ENCODE measurements at places on chromosomes 12 and 14. TPM values are rescaled to one million over a fixed set of nuclear protein-coding genes. Genes with fewer than 3 reads are reported as not detected.

DNA sequence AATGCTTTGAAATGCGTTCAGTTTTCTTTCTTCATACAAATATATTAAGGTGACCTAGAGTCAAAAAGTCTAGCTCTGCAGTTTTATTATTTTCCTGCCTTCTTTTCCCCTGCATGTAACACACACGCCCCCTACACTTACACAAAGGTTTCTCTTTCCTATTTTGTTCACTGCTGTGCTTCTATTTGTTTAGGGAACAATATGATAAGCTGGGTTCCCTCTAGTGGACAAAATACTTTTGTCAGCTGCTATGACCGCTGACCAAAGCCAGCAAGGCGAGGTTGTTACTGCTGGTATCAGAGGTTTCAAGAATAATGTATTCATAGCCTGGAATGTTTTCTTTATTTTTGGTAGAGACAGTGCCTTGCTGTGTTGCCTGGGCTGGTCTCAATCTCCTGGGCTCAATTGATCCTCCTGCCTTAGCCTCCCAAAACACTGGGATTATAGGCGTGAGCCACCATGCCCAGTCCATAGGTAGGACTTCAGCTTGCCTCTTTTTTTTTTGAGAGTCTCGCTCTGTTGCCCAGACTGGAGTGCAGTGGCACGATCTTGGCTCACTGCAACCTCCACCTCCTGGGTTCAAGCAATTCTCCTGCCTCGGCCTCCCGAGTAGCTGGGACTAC is 33.4 kb downstream of the FNTB start:
- no peak for DNase-seq

GRCh38 chr14:44700184-44700583 is 193.1 kb upstream of the FSCB start:
- no peak for DNase-seq

KLRG1 gene
- total RNA-seq = 4.1 TPM

DNA sequence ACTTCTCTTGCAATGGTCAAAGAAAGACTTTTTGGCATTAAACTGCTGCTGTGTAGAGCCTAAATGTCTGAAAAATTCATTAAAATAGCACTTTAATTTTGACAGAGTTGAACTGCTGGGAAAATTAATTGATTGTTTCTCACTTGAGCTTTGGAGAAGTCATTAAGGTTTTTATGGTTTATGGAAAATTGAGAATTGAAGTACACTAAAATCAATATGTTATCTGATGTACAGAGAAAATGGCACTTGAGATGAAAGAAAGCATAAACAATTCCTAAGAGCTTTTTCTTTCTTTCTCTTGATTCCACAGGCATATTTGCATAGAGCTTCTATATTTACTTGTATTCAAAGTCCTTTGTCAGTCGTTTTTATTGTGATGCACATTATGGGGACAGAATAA is 188.5 kb upstream of the CAND1 start:
- DNase-seq = no peak

GRCh38 chr14:53510281-53510912 is 357.3 kb upstream of the DDHD1 start:
- no peak for DNase-seq

TDRD9 gene
- 8.2 TPM for total RNA-seq

DNA sequence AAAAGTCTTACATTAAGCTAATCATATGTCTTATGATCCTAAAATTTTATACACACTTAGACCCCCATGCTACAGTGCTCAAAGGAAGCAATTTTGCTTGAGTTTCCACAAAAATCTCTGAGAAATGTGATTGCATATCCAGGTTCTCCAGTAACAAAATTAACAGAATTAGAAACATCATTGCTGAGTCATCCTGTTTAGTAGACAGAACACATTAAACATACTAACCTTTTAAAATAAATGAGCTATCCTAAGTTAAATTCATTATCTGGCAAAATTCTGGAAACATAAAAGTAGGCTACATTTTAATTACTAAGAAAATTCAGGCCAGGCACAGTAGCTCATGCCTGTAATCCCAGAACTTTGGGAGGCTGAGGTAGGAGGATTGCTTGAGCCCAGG is 94.7 kb downstream of the DENND5B start:
- DNase-seq = no peak

- no peak for DNase-seq
Measured at GRCh38 chr12:21580748-21581516, 23.7 kb downstream of the GYS2 start.

- DNase-seq = no peak
Measured at GRCh38 chr12:131287938-131288764, 334.4 kb downstream of the ADGRD1 start.

DNA sequence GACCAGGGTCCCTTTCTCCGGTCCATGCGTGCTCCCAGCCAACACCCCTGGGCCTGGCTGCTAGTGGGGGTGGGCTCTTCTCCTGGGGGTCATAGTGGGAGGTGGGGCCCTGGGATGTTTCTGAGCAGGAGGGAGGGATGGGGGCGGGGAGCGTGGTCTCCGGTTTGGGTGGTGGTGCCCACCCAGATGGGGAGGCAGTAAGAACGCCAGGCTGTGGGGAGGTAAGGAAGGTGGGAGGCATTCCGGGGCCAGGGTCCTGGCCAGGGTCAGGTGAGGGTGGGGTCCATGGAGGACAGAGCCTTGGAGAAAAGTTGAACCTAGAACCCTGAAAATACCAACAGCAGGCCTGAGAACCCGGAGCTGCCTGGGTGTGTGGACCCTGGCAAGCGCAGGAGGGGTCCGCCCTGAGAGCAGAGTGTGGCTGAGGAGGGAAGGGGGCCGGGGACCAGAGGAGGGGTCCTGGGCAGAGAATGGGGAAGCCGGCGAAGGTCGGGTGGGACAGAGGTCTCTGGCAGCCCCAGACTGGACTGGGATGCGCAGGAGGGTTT is 5.7 kb downstream of the CRIP2 start:
- no peak for DNase-seq

GRCh38 chr12:108234158-108234557 is 105.0 kb downstream of the CMKLR1 start:
- peak; percentile 26 for DNase-seq

DNA sequence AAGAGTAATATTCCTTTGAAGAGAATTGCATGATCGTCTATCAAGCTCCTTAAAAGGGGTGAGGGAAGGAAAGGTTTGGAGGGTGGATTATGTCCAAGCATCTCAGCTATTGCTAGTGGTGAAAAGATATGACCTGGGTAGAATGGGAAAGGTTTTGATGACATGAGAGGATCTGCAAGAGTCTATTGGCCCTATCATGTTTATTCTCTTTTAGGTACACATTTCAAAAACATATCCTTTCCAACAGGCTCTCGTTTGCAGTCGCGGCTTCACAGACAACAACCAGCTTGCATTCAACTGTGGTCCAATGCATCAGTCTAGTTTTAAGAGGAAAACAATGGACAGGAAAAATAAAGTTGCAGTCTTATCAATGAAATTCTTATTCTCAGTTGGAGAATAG is 17.1 kb downstream of the FOXG1 start:
- no peak for DNase-seq

GRCh38 chr14:71996610-71997009 is 64.4 kb downstream of the RGS6 start:
- no peak for DNase-seq

RDH16 gene
- total RNA-seq = not detected

DNA sequence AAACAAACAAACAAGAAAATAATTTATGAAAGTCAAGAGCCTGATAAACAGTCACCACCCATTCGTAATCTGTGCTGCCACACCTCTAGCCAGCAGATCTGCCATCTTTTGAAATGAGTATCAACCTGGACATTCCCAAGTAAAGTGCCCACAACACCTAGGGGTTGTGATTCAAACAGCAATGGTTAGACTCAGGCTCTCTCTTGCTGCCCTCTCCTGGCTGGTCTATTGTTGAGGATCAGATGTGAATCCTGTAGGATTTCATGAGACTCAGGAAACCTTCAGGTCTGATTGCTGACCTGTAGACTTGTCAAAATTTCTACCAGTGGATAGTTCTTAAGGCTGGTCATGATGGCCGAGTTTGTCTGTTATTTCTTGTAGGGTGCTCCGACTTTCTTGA is 26.8 kb downstream of the DGLUCY start:
- DNase-seq = no peak

- no peak for DNase-seq
Measured at GRCh38 chr12:41795051-41795600, 349.5 kb downstream of the GXYLT1 start.

GRCh38 chr14:44700694-44701093 is 193.6 kb upstream of the FSCB start:
- no peak for DNase-seq

- DNase-seq = no peak
Measured at GRCh38 chr12:59080101-59080500, 159.8 kb upstream of the LRIG3 start.

GRCh38 chr12:96041181-96041580 is 5.8 kb upstream of the LTA4H start:
- DNase-seq = no peak

DNA sequence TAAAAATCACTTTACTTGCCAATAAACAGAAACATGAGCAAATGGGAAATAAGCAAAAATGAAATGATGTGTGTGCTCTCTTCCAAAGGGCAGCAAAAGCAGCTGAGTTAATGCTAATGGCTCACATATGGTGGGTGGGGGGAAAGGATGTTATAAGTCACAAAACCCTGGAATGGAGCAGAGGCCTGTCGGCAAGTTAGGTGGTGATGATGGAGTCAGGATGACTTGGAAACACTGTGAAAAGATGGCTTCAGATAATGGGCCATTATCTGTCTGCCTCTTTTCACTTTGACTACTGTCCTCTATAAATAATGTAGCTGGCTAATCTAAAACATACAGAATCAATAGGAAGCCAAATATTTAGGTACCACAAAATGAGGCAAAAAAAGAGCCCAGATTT is 228.7 kb downstream of the APAF1 start:
- no peak for DNase-seq

GRCh38 chr12:46449316-46449715 is 76.7 kb upstream of the SLC38A2 start:
- DNase-seq = no peak

CISTR gene
- total RNA-seq = 2.6 TPM

DNA sequence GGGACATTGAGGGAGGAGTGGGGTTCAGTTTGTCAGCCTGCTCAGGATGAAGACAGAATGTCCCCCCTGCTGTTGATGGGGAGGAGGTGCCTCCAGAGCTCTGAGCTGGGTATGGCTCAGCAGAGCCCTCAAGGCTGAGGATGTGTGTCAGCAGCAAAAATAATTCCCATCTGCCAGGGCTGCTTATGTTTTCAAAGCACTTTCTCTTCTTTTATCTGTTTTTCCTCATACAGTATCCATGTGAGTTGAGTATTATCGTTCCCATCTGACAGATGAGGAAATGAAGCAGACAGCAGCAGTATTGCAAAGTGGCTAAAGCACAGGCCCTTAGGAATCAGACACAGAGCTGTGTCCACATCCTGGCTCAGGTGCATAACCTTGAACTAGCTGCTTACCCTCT is 94.1 kb downstream of the SLC8A3 start:
- no peak for DNase-seq

TSPAN8 gene
- 1.5 TPM for total RNA-seq

A2M gene
- total RNA-seq = 547 TPM

DNA sequence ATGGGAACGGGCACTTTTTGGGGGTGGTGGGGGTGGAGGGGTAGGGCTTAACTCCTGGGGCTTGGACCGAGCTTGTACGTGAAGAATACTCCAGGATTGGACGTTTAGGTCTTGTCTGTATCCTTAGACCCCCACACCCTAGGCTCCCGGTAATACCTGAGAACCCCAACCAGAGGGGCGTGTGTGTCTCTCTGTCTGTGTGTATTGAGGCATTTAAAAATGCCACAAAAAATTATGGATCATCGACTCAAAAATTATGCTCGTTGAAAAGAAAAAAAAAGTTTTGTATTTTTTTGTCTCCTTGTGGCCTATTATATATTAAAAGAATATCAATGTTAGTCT is 459 bp downstream of the PPFIBP1 start:
- no peak for DNase-seq

GRCh38 chr14:59310633-59311032 is 122.2 kb downstream of the DAAM1 start:
- no peak for DNase-seq

LRTM2 gene
- total RNA-seq = not detected

GRCh38 chr14:18660585-18660922 is 59.6 kb downstream of the OR11H12 start:
- no peak for DNase-seq

DNA sequence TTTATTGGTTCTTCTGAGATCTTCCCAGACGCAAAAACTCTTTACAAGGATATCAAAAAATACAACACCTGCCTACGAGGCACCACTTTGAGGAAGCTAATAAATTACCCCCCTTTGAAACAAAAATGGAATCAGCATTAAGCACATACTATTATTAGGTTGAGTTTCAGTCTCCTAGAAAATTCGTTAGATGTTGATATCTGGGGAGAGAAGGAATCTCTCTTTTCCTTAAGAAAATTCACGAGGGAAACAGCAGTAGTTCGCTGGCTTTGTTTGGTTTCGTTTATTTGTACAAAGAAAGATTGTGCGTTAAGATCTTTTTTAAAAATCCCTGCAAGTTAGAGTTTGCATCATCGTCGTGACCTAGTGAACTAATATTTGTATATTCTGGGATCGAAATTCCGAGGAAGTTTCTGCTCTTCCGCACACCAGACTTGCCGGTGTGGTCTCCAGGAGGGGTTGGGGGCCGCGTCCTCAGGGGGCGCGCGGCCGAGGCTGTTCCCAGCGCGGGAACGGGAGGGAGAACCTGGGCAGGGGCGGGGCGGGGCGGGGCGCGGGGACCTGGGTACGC is 12.1 kb downstream of the NKX2-1 start:
- no peak for DNase-seq

GRCh38 chr14:50062438-50063085 is 53.8 kb downstream of the VCPKMT start:
- DNase-seq = no peak

DNA sequence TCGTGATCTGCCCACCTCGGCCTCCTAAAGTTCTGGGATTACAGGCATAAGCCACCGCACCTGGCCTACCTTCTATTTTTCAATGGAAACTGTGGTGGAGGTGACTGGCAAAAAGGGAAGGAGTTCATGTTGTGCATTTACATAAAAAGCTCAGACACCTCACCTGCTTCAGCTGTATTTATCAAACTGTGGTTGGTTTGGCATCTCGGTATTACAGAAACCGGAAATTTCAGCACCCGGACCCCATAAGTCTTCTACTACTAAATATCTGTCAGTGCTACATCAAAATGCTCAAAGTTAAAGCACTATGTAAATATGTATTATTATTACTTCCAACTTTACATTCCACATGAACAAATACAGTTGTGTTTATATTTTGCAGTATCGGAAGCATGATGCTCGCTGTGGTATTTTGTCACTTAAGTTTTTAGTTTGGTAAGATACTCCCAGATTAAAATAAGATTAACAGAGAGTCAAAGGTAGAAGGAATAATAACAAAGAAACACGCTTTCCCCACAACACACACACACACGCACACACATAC is 95.4 kb downstream of the ITPR2 start:
- DNase-seq = no peak

GRCh38 chr12:104994336-104994735 is 8.2 kb downstream of the NOPCHAP1 start:
- DNase-seq = no peak

RERG gene
- total RNA-seq = 4.3 TPM

DNA sequence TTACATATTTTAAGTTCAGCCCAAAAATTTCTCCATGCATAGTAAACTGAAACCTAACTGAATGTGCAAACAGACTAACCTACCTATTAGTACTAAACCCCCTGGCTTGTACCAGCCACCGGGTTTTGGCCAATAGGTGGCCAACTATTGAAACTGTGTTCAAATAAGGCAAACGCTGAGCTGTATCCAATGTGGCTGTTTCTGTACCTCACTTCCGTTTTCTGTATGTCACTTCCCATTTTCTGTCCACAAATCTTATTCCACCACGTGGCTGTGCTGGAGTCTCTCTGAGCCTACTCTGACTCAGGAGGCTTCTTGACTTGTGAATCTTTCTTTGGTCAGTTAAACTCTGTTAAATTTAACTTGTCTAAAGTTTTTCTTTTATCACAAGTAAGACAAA is 6.0 kb upstream of the FBXO34 start:
- DNase-seq = no peak

Measured in heart left ventricle (tissue), 16 donors.